ENCODE measurements at places on chromosomes 3 and 15.
A peak's percentile ranks its signal among the peaks of the same experiment; 100 is the strongest.

- DNase-seq, result no peak
Measured at GRCh38 chr15:63114465-63114864, 7.2 kb upstream of the LACTB start.

GRCh38 chr3:182740710-182741109, 52.6 kb upstream of the ATP11B start:
- DNase-seq, result peak; percentile 38

DNA sequence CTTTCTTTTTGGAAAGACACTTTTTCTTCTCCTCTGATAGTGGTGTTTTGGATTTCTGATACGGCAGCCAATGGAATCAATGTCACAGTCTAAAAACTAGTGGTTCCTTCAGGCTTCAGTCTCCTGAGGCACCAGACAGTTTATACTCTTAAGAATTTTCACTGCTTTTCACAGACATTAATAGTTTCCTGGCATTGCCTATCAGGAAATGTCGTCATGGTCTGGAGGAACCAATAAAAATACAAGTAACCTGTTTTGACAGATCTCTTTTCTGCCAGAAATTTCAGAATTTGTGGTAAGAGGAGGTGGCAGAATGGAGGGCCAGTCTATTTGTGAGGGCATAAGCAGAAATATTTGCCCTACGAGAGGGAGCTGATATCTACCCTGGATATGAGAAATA, 44.8 kb downstream of the FILIP1L start:
- no peak for DNase-seq

GRCh38 chr15:48541341-48542278, 103.9 kb downstream of the FBN1 start:
- DNase-seq, result no peak

GRCh38 chr3:151592287-151592686, 131.4 kb upstream of the IGSF10 start:
- no peak for DNase-seq

DNA sequence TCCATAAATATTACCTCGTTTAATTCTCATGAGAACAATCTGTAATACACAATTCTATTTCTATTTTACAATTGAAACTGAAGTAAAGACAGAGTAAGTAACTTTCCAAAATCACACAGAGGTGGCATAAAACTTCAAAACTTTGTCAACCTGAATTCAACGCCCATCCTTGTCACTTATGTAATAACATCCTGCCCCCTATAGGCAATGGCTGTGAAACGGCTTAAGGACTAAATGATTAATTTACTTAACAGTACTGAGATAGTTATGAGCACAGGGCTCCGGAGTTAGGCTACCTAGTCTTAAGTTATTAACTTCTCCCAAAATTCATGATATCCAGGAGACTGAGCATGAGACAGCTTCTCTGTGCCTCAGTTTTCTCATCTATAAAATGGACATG, 293.1 kb upstream of the CHRM5 start:
- DNase-seq, result peak; percentile 26

DNA sequence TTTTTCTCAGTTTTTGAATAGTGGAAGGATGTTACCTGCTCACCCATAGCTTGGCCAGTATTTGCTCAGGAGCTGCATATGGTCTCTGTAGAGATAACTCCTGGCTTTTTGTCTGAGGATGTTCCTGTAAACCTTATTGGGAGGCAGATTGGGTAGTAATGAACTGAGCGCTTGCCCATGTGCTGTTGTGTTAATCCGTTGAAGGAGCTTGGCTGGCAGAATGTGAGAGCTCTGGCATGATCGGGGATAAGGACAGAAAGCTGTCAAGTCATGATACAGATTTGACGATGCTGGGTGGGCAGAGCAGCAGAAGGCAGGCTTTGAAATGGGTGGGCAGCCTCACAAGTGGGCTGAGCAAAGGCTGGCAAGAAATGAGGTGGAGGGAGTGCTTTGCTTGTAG, 27.4 kb downstream of the SH3GL3 start:
- no peak for DNase-seq

DNA sequence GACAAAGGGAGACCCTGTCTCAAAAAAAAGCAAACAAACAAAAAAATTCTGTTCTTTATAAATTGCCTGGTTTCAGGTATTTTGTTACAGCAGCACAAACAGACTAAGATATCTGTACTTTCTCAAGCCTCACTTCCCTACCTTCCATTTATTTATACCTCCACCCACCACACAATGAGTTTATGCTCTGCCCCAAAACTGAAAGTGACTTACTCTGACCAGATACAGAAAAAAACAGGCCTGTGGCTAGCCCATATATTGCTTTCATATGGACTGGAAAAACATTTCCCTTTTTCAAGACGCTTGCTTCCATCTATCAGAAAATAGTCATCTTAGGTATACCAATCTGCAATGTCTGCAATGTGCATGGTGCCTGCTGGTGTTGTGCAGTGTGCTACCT, 8.7 kb upstream of the GPD1L start:
- no peak for DNase-seq

GRCh38 chr15:49179433-49180190, 9.6 kb downstream of the GALK2 start:
- no peak for DNase-seq
